DMS53 (cell line): ENCODE measurements at places on chromosomes 4 and X.

DNA sequence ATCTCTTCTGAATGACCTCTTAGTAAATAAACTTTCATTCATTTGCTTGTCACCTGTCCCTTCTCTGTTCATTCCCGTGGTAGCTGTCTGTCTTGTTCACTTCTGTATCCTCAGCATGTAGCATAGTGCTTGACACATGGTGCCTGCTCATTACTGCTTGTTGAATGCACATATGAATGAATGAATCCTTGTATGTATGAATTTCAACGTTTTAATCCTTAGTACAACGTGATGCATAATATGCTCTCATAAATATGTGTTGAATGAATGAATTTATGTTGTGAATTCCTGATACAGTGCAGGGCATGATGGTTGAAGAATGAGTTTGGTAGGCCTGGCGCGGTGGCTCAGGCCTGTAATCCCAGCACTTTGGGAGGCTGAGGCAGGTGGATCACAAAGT lies 3.0 kb downstream of the TLR10 start:
- DNase-seq = no peak

DNA sequence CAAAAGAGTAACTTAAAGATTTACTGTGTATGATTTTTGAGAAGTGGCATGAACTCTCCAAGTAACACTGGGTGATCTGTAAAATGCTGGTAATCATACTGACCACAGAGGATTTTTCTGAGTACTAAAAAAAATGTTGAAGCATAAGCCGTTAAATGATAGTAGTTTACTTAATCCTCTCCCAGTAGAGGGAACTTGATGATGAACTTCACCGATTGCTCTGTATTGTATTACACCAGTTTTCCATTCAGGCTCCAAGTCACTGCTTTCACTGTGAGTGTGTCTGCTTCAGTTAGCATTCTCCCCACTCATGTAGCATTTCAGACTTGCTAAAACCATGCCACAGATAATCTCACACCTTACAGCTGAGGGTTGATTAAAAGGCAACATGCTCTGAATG lies 294.1 kb downstream of the GBA3 start:
- no peak for DNase-seq

DNA sequence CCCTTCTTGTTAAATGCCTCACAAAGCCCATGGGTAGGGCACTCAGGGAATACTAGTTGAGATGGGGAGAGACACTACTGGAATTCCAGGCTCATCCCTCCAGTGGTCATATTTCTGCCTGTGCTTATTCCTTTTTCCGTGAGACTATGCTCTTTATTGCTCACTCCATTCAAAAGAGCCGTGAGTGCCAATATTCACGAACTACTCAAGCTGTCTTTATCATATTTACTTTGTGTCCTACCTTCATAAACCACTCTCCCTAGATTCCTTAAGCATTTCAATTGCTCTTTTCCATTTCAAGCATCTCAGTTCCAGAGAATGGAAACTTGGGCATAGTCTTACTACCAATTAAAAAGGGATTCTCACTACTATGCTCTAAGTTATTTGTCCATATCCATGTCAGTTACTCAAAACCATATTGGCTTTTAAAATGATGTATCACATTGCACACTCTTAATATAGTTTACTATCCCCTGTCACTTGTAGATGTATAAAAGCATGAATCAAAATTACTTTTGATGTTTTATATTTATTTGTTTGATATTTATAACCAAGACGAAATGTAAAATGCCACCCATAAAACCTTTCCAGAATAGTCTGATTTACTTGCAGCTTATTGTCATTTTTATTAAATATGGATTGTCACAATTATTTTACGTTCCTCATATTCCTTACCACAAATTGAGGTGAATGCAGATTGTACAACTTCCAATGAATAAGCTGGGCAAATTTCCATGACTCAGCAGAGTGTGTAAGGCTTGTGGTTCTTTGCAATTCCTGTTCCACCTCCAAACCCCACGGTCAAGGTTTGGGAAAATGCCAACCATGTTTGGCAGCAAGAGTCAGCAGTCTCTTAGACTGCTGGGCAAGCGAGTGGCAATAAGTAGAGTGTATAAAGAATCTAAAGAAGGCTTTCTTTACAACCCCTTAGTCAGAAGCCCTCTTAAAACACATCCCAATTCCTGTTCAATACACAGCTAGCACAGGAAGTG lies 24.4 kb downstream of the ENOX2 start:
- no peak for DNase-seq

GRCh38 chrX:108199691-108200090 lies 108.1 kb downstream of the ATG4A start:
- DNase-seq = peak; percentile 74

GRCh38 chrX:13373027-13373426 lies 53.2 kb upstream of the ATXN3L start:
- DNase-seq = no peak

- DNase-seq = no peak
Measured at GRCh38 chr4:172813359-172813923, 355.2 kb upstream of the GALNT7 start.

GRCh38 chrX:154096140-154097002 lies 1.1 kb downstream of the MECP2 start:
- DNase-seq = peak; percentile 55

GRCh38 chrX:56932106-56932505 lies 63.2 kb downstream of the SPIN3 start:
- no peak for DNase-seq

GRCh38 chr4:10106421-10107039 lies 10.1 kb downstream of the WDR1 start:
- DNase-seq = peak; percentile 28

DNA sequence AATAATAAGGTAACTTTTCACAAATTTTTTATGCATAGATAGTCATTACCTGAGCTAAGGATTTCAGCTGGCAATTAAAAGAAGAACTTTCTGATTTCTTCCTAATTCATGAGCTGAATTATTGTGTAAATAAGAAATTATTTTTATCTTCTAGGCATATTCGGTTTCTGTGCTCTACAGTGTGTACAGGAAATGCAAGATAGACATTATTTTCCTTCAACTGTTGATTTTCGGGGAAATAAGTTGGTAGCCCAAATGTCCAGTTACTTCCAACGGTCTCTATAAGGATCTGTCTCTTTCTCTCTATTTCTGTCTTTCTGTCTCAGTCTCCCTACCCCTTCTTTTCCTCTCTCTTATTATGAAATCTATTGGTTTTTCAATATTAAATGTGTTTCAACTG lies 137.3 kb upstream of the CLNK start:
- no peak for DNase-seq

DNA sequence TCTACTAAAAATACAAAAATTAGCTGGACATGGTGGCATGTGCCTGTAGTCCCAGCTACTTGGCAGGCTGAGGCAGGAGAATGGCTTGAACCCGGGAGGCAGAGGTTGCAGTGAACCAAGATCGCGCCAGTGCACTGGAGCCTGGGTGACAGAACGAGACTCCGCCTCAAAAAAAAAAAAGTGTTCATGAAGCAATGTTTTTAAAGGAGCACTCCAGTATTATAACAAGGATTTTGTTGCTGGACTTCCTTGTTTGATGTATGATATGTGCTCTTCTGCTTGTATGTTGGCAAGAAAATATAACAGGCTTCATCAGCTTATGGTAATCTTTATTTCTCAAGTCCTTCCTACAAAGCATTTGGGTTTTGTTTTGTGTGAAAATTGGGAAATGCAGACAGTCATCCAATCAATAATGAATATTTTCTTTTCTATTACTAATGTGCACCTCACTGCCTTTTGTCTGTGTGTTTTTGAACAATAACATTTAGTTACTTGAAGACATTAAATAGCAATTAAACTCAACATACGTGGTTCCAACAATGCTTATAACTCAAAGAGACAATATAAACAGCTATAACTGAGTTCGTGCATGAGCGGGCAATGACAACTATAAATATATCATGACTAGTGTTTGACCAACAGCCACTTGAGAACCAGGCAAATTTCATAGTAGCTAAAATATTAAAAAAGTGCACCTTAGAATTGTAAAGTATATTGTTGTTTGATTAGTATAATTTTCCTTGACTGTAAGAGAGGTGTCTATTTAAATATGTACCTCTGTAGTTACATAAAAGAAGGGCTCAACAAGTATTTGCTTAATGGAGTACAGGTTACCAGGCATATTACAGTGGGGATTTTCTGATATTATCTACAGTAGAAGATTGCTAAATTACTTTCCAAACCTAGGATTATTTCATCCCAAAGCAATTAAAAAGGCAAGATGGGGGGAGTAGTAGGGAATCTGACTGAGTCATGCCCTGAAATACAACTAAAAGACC lies 210.7 kb downstream of the PPP3CA start:
- DNase-seq = peak; percentile 76

- DNase-seq = no peak
Measured at GRCh38 chr4:107693132-107693531, 26.9 kb downstream of the PAPSS1 start.

- peak; percentile 32 for DNase-seq
Measured at GRCh38 chr4:121977251-121978171, 25.7 kb upstream of the TRPC3 start.

- DNase-seq = no peak
Measured at GRCh38 chr4:115655626-115656025, 542.2 kb upstream of the NDST4 start.

DNA sequence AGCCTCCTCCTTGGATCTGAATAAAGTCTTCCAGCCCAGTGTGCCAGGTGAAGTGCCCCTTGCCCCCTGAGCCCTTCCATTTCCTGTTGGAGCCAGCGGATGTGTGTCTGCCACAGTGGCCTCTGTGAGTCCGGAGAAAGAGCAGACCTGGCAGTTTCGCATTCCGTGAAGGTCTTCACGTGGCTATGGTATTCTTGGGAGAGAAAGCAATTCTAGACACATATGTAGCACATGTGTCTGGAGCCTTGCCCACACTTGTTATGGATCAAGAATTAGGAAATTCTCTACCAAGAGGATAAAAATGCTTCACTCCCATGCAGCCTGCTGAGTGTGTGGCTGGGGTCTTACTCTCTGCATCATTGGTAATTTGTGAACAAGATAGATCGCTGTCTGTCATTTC lies 130.9 kb downstream of the REPS2 start:
- DNase-seq = no peak
